ENCODE measurements at places on chromosomes 6 and 20.

GRCh38 chr6:43800746-43801494 lies 30.9 kb downstream of the VEGFA start:
- no peak for DNase-seq

- DNase-seq = no peak
Measured at GRCh38 chr6:56714982-56715456, 72.3 kb upstream of the DST start.

- DNase-seq = no peak
Measured at GRCh38 chr6:161079566-161080262, 88.1 kb downstream of the MAP3K4 start.

DNA sequence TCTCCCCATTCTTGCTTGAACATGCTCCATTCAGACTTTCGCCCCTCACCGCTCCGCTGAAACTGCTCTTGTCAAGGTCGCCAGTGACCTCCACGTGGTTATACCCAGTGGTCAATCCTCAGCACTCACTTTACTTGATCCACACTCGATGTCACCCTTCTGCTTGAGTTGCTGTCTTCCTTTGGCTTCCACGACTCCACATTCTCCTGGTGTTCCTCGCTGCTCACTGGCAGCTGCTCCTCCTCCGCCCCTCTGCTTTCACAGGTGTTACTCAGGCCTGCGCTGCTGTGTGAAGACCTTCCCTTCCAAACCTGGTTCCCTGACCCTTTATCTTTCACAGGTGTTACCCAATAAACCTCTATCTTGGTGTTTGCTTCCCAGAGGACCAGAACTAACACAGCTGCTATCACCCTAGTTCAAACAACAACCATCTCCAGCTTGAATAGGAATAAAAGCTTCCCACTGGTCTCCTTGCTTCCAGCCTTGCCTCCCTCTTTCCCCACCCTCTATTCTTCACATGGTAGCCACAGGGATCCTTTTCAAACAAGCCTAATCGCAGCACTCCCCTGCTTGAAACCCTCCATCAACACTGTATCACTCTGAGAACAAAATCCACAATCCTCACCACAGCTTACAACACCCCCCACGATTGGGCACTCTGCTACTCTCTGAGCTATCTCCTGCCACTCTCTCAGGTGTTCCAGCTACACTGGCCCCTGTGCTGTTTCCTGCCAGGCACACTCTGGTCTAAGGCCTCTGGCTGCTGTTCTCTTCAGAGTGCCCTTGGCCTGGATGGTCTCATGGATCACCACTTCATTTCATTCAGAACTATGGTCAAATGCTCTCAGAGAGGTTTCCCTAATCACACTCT lies 10.7 kb downstream of the PPIL1 start:
- DNase-seq = no peak

GRCh38 chr6:36227379-36228228 lies 31.1 kb downstream of the BRPF3 start:
- no peak for DNase-seq

DNA sequence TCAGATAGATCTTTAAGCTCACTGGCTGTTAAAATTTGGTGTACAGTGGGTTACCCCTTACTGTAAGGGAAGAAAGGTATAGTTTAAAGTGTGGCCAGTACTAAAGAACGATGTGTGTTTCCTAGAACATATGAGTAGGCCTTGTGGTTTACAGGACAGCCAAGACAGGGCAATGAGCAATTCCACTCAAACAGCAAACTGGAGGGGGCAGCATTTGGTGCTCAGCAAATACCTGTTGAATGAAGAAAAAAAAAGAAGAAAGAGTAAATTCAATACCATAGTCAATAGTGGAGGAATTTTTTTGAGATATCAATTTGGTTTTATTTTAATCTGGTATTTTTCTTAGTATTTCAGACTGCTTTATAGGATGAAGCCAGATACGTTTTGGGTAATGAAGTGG lies 3.8 kb upstream of the NCOA5 start:
- no peak for DNase-seq

DNA sequence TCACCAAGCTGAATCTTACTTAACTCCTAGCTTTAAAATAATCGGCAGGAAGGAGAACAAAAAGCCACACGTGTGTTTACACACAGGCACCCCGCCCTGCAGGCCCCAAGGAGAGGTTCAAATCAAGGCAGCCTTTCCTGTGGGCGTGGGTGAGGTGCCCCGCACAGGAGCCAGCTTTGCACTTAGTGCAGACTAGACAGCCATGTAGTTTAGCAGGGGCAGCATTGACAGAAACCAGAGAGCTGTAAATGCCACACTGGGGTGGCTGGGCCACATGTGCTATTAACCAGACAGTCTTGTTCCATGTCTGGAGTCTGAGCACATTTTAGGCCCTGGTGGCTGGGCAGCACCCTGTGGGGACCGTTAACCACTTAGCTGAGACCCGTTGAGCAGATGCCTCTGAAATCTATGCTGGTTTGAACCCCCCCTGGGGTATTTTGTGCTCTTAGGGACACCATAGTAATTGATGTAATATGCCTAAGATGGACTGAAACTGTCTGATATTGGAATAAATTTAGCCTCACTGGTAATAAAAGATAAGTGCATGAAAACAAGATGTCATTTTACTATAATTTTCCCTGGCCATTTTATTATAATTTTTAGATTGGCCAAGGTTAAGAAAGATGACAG lies 106.4 kb upstream of the KCNG1 start:
- DNase-seq = no peak

GRCh38 chr6:72649032-72649984 lies 27.4 kb downstream of the KCNQ5 start:
- DNase-seq = no peak

DNA sequence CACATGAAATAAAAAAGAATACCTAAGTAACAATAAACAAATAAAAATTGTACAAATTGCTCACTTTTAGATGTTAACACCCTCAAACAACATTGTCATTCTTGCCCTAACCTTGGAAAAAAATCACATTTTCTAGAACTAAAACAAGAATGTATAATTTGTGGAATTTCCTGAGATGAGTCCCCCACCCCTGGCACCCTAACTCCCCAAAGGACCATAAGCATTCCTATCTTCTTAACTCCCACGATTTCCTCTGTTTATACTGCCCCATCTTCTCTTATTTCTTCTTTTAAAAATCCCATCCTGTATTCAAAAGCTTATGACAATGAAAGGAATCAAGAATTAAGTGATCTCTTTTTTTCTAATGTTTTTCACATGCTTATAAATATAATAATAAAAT lies 70.9 kb downstream of the IBTK start:
- DNase-seq = no peak

GRCh38 chr6:110705543-110705942 lies 109.7 kb downstream of the CDK19 start:
- no peak for DNase-seq

DNA sequence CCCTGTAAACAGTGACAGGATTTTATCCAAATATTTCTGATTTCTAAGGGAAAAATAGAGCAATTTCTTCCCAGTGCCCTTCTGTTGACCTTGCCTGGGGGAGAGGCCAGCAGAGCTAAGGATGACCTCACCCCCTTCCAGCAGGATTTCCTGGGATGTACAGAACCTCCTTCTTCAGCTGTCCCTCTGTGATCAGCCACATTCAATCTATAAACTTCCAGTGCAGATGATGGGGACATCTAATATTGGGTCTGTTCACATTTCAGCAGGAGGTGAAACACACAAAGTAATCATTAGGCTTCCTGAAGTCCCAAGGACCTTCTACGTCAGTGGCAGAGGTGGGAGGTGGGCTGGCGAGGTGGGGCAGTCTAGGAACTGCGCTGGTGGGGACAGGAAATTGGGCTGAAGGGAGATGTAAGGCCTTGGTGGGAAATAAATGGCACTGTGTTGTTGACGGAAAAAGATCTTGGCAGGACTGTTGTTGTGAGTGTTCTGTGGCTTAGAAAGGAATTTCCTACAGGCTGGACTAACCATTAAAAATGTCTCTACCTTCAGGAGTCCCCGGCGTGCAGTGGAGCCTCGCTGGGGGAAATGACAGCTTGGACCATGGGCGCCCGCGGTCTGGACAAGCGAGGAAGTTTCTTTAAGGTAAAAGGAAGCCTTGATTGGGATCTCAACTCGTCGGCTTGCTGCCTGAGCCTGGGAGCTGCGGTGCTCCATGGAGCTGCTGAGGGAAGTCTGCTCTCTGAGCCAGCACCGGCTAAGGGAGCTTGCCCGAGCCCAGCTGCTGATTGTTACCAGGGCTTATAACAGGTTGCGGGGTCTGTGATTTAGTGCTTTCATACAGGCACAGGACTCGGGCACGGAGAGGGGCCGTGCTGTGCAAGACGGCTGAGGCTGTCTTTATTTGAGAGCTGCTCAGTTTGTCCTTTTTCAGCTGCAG lies 127.9 kb upstream of the NAA20 start:
- no peak for DNase-seq

GRCh38 chr6:166672624-166673206 lies 45.7 kb upstream of the RPS6KA2 start:
- no peak for DNase-seq

DNA sequence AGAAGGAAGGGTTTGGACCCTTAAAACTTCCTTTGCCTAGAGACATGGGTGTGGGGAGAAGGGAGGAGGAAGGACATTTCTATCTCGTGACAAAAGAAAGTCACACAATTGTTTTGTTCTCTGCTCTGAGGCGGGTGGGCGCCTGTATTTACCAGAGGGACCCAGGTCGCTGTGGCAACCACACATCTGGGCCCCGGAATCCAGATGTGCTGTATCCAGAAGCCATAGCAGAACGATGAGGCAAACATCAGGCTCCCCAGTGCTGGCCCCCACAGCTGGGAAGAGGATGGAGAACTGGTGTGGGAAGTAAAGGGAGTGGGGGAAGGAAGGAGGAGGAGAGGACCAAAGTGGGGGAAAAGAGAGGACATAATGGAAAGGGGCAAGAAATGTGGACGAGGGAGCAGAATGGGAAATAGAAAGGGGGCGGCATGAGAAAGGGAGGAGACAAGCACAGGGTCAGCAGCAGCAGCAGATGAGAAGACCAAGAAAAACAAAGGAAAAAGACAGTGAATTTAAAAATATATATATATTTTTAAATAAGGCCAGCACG lies 3.4 kb upstream of the TNXB start:
- no peak for DNase-seq

- DNase-seq = no peak
Measured at GRCh38 chr20:51139891-51140290, 117.0 kb upstream of the KCNG1 start.

DNA sequence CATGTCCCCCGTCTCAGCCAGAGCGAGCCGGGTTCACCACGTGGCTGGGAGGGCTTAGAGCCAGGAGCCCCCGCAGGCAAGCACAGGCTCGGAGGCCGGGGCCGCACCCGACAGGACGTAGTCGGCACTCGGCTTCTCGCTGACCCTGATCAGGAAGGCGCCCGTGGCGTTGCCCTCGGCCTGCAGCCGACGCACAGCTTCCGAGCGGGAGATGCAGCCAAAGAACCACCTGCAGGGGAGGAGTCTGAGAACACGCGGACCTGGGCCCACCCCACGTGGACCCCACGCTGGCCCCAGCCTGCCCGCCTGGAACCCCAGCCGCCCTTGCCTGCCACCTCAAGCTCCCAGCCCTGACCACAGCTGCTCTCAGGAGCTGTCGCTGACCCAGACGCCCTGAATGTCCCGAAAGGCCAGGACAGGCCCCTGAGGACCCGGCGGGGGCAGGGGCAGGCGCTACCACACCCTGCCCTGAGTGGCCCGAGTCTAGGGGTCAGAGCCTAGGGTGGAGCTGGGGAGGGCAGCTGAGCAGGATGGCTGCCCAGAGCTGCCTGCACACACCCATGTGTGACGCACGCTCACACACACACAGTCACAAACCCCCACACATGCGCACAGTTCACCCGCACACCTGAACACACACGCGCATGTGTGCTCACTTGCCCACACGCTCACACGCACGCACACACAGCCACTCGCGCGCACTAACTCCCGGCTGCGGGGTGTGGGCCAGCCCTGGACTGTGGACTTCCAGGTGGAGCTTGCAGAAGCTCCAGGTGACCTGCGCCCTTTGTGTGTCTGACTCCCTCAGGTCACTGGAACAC lies 2.1 kb downstream of the PTK6 start:
- DNase-seq = no peak

- DNase-seq = no peak
Measured at GRCh38 chr20:39195582-39196021, 233.5 kb downstream of the DHX35 start.

- no peak for DNase-seq
Measured at GRCh38 chr6:87574237-87574804, 15.5 kb downstream of the RARS2 start.

DNA sequence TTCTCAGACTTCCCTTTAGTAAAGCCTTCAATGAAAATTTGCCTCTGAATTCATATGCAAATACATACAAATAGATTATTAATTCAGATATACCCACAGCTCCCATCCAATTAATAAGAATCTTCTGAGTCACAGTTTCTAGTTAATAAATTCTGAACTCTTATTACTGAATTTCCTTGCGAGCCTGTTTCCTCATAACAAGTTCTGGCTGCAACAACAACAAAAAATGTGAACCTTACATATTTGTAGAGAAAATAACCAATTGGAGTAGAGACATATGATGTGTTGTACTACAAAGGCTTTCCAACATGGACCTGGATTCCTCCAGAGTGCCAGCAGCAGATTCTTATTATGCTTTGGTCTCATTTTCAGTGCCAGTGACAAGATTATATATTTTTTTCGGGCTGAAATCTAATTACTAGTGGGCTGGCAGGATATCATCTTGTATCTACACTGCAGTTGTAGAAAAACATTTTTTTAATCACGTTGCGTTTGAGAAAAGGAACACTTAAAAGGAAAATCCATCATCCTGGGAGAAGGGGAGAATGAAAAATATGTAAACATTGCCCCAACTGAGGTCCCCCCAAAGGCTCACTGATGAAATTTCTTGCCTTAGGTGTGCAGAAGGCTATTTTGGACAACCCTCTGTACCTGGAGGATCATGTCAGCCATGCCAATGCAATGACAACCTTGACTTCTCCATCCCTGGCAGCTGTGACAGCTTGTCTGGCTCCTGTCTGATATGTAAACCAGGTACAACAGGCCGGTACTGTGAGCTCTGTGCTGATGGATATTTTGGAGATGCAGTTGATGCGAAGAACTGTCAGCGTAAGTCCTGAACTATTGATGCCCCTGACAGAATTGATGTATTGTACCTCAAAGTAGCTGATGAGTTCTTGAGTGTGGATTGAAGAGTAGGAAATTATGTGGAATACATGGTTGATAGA lies 404.6 kb downstream of the LAMA2 start:
- DNase-seq = no peak

- DNase-seq = no peak
Measured at GRCh38 chr6:46704562-46704961, 16.9 kb downstream of the TDRD6 start.

DNA sequence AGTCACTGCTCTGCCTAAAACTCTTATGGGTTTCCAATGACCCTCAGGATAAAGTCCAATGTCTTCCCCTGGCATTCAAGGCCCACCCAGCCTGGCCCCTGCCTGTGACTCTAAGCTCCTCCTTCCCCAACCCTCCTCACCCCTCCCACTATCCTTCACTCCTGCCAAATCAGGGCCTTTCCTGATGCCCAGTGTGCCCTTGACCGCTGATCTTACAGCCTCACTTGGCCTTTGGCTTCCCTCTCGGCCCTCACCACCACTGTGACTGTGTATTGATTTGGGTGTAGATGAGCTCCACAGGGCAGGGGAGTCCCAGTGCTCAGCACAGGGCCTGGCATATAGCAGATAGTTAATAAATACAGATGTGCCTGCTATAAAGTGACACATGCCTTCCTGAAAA lies 115.7 kb downstream of the TOX2 start:
- DNase-seq = no peak

GRCh38 chr6:63573899-63574553 lies 1.7 kb downstream of the LOC128125822 start:
- DNase-seq = no peak

All from activated CD4-positive, CD25-positive, alpha-beta regulatory T cell (primary cell).